ENCODE measurements at places on chromosomes 12 and 14.

DNA sequence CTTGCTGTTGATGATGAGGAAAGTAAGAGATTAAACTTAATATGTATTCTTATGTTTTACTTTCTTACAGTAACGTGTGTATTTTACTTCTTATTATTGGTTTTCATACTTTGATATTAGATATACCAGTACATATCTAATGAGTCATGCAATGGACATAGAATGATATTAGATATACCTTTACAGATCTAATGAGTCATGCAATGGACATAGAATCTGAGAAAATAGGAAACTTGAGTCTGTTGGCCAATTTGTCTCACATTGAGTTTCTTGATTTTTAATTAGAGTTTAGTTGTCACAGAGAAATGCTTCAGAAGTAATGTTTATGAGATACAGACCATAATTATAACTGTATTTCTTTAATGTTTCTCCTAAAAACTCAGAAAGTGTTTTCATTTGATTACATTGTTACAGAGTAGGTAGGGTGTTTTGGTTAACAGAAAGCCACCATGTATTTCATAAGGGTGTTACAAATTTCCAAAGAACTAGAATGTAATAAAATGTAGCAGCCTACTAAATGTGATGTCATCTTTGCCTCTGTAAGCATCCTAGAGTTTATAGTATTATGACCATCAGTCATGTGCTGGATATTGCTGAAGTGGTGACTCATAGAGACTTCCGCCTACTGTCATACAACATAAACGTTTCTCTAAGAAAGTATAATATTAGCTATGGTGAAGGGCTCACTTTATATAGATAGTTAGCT lies 3.0 kb downstream of the GAS2L3 start:
- peak; percentile 69 for DNase-seq

DNA sequence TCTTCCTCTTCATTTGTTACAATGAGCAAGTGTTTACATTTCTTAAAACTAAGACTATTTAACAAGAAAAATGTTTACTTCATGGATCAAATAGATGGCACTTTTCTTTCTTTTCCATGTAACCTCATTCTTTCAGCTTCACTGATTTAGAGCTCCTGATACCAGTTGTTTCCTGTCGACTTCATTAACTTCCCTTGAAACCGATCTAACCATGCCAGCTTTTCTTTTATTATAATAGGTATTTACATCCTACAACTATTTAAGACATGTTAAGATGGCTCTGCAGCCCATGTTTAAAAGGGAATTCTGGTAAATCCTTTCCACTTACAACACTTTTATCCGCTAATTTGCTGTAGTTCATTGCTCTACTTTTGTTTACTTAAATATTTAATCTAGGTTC lies 107.3 kb upstream of the DCN start:
- peak; percentile 4 for DNase-seq

DNA sequence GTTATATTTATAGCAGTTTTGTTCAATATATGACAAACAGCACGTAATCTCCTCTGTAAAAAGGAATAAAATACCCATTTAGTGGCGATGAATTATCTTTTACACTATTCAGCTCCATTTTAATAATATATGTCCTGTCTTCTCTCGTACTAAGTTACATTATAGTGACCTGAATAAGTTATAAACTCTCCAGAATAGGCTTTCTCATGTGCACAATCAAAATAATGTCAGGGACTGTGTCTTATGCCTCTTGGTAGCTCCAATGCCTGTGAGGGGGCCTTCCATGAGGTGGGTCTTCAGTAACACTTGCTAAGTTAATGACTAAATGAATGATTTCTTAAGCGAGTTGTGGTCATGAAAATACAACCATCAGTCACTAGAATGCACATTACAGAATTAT lies 150.9 kb downstream of the MDGA2 start:
- no peak for DNase-seq

DNA sequence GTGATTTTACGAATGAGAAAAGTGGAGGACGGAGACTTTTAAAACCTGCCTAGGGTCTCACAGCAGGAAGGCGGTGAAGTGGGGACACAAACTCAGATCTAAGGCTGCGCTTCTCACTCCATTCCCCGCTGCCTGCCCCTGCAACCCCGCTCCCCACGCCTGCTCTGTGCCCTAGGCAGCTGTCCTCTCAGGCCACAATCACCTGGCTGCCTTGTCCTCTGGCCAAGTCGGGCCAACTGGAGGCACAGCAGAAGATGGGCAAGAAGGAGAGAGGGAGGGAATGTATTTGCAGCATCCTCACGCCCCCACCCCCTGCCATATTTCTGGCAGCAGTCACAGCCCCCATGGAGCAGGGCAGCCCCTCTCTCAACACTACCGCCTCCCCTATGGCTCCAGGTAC lies 94.9 kb downstream of the CHGA start:
- no peak for DNase-seq

DNA sequence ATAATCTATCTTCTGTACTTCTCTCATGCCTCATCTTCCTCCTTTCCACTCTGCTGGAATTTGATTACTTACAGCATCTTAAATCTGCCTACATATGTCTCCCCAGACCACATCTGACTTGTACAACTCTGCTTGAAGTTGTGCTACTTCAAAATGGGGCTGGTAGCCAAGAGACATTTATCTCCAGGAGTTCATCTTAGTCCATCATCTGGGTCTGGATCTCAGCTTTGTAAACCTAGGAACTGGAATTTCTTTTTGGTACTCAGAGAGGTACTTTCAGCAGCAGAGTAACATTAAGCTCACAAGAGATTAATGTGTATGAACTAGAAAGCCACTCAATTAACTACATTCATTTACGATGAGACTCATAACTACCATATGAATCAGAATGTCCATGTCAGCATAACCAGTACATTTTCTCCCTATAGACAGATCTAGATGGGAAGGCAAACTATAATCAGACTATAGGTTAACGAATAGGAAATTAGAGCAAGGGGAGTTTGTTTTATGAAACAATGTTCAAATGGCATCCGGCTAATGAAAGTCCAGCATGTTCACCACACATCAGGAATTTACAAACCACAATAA lies 178.8 kb downstream of the CEP128 start:
- DNase-seq = peak; percentile 36

GRCh38 chr14:63962906-63963305 lies 110.1 kb downstream of the SYNE2 start:
- no peak for DNase-seq

DNA sequence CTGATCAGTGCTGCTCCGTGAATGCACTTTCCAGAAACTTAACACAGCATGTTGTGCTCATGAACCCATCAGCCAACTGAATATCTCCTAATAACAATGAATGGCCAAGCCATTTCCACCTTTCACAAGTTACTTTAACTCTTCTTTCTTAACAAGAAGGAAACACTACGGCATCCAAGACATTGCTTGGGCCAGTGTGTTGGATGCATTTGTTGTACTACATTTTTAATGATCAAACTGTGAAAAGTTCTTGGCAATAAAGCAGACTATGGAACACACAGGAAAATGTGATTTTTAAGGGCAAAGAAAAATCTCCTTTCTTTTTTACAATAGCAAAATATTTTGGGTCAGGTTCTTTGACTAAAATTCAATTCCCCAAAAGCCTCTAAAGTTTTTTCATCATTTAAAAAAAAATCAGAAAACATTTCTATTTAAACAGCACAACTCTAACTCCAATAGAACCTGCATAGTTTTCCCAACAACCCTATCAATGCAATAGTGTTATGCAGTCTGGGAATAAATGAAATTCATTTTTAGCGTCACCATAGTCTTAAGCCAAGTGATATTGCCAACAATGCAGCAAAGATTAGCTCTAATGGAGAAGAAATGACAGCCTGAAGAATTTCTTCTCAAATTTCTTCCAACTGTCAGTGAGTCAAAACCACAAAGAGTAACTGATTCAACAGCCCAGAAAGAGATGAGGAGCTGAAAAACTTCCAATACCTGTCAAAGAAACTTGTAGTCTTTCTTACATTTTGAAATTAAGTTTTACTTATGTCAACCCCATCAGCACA lies 50.7 kb upstream of the PTPRR start:
- peak; percentile 39 for DNase-seq

DNA sequence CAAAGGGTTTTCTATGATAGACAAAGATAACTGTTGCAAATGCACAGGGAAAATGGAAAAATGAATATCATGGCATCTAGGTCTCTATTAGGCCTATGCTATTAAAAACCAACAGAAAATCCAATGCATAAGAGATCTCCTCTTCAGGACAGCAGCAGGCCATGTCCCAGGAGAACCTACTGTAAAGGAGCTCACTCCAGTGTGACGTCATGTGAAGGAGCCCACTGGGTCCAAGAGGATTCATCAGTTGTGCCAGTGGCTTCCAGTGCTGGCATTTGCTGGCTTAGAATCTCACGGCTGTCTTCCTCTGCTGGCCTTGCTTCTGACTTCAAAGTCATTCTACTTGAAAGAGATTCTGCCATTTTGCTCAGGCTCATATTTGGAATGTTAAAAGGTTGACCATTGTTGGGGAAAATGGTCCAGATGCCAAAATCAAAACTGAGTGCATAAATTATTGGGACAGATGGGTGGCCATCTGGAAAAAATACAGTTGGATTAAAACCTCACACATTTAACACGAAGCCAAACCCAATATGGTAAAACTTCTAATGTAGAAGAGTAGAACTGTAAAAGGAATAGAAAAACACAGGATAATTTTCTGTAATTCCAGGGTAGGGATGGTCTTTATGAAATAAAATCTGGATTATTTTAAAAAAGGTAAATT lies 75.4 kb upstream of the ARID2 start:
- DNase-seq = no peak

DNA sequence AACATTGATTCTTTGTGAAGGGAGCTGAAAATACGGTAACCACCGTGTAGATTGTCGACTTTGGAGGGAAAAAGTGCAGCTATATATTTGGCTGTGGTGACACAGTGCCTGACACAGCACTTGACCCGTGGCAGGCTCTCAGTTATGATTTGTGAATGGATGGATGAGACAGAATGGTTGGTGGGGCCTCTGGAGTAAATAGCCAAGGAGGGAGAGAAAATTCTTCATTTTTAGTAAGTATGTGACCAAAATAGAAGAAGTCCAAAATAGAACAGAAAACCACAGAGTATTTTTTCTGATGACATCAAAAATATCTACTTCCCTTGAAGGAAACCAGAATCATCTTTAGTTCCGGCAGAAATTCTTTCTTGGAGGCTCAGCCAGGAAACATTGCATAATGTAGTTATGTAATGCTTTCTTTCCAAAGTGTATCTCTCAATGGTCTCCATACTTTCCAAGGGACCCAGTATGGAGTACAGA lies 82.0 kb upstream of the WSCD2 start:
- DNase-seq = no peak

- no peak for DNase-seq
Observed at GRCh38 chr14:76434220-76434619, 58.3 kb downstream of the ESRRB start.

DNA sequence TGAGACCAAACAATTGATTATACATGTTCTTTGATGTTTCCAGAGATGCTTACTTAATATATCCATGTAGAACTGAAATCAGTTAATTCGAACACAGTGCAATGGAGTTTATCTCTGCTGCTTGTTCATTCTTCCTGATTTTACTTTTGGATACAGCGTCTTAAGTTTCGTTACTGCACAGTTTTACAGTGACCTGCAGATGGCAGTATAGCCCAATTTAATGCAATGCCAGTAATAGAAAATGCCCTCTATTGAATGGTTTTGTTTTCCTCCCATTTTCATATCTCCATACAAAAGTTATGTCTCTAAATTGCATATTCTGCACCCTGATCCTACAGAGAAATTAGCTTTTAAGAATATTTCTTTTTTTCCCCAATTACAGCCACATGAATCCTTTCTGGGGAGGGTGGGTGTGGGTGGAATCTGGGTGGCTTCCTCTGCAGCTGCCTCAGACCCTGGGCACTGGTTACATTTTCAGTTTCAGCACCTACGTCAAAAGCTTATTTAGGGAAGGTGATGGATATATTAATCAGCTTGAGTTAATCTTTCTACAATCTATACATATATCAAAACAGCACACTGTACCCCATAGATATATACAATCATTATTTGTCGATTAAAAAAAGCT lies 101.1 kb upstream of the DCD start:
- DNase-seq = peak; percentile 47

DNA sequence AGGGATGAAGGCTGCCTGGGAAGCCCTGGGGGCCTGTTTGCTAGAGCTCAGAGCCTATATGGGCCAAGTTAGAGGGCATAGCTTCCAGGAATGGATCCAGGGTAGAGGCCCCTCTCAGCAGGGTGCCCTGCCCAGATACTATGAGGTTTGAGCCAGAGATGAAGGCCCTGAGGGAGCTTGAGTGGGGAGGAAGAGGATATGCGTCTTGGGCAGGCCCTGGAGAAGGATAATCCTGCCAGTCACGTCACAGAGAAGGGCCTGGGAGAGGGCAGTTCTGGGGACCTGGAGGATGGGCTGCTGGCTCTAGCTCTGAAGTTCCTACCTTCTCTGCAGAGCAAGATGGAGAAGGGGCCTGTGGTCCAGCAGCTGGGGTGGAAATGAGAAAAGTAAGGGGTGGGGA lies 5.9 kb upstream of the CACNB3 start:
- DNase-seq = no peak

- DNase-seq = peak; percentile 35
Observed at GRCh38 chr12:116060764-116061163, 216.7 kb downstream of the MED13L start.

DNA sequence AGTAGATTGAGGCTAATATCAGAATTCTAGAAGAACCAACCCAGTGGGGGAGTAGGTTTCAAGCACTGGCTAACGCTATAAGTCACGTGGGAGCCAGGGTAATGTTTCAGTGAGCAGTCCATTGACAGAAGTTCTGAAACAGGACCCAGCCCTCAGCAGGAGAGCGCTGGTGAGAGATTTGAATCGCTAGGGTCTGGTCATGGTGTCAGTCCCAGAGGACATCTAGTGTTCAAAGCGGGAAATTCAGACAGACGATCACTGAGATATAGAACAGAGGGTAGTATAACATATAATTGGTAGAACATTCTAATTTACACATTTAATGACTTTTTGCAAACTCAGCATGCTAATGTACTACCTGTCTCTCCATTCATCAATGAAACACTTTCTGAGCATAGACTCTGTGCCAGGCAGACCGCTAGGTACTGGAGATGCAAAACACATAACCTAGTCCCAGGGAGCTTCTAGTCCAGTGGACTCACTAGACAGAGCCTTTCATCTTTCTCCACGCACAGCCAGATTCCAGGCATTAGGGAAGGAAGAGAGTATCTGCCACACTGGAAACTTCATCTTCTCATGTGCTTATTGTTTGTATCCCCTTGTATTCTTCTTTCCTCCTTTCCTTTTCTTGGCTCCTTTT lies 35.4 kb upstream of the RNASE3 start:
- peak; percentile 81 for DNase-seq

DNA sequence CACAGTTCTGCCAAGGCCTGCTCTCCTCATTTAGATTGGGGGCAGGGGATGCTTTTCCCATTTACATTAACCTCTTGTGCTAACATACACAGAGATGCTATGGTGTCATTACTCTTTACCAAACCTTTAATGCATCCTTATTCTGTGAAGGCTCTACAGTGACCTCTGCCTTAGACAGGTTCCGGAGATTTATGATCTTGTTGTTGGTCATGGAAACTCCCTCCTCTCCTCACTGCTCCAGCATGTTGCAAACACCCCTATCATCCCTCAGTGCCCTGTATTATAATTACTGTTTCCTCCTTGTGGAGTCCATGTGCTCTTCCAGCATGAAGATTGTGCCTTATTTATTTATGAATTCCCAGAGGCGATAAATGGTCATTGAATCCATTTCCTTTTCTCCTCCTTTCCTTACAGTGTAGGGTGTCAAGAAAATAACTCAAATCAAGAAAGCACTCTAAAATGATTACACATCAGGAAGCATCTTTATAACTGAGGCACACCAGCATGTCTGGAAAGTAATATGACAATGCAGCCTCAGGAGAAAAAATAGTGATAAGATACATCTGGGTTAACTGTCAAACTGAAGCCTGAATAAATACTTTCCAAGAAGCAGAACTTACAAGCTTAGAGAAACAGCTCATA lies 37.8 kb downstream of the RTN1 start:
- no peak for DNase-seq
